ENCODE measurements at places on chromosomes 13 and 19. TPM values are rescaled to one million over a fixed set of nuclear protein-coding genes. Genes with fewer than 3 reads are reported as not detected.
A peak's percentile ranks its signal among the peaks of the same experiment; 100 is the strongest.

DNA sequence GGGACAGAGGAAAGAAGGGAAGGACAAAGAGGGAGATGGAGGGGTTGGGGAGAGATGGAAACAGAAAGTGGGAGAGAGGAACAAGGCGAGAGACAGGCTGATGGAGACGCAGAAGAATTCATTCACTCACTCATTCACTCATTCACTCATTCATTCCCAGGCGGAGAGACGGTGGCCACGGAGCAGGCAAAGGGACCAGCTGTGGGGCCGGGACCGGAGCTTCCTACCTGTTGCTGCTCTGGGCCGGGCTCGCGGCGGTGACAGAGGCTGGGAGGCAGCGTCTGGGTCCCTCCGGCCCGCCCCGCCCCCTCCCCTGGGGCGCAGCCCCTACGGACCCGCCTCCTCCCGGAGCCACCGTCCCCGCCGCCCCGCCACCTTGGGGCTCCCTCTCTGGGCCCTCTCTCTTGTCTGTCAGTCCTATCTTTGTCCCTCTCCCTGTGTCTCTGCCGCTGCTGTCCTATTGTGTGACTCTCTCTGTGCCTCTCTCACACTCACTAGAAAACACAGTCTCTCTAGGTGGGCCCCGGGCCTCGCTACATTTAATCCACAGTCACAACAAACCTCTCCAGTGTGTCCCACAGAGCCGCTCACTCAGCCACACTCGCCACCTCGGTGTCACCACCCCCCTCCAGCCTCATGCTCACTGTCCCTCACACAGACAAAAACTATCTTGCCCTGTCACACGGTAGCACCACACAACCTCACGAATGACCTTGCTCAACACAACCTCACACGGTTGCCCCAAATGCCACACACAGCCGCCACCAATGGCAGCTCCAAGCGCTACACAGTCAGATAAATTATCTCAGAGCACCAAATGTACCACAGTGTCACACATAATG lies at the start of gene GNG8:
Gene GNG8, minus strand, starts transcription at position 283 of the 842 bp plus-strand sequence. CDS start 1,520 bp downstream, outside the sequence.
- DNase-seq = peak; percentile 67

DNA sequence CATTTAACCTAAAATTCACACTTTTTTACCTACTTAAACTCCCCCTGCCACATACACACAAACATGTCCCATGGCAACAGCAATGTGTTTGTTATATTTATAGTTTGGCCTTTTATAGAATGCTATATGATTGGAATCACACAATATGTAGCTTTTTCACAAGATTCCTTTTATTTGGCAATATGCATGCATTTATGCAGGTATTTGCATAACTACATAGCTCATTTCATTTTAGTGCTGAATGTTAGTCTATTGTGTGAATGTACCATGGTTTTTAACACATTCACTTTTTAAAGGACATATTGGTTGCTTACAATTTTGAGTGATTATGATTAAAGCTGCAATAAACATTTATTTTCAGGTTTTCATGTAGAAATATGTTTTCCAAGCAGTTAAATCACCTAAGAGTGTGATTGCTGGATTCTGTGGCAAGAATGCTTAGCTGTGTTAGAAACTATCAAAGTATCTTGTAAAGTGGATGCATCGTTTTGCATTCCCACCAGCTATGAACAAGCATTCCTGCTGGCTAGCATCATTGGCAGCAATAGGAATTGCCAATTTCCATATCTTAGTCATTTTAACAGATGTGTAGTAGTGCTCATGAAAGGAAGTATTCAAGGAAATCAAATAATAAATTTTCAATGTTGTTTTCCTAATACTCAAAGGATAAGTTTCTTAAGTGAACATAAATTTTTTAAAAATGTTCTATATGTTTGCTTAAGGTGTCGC lies 557.0 kb downstream of the SLITRK1 start:
- no peak for DNase-seq

Gene KLHL1
- total RNA-seq = not detected

- peak; percentile 66 for DNase-seq
Observed at GRCh38 chr19:38684078-38684861, 36.8 kb downstream of the ACTN4 start.

Gene SIGLEC5
- not detected for total RNA-seq

GRCh38 chr13:31073859-31074718 lies 87.6 kb downstream of the HSPH1 start:
- peak; percentile 58 for DNase-seq

GRCh38 chr19:56681702-56682101 lies 10.1 kb upstream of the ZNF835 start:
- DNase-seq = no peak

- no peak for DNase-seq
Observed at GRCh38 chr13:97856304-97856675, 97.2 kb upstream of the IPO5 start.

DNA sequence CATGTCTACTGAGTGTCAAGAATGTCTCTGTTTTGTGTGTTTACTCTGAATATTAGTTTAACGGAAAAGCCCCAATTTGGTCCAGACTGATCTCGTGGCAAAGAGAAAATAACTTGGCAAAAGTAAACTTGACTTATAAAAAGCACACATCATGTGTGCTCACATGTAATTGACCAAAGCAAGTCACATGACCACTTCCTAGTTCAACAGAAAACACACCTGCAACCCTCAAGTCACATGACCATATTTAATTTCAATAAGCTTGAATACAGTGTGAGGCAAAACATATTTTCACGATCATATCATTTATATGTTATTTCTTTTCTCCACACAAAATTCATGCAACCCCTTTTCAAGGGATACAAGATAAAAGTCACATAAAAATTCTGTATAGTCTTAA lies 662.4 kb downstream of the SLITRK1 start:
- no peak for DNase-seq

- DNase-seq = no peak
Observed at GRCh38 chr13:90430127-90430526, 917.4 kb upstream of the MIR17HG start.

DNA sequence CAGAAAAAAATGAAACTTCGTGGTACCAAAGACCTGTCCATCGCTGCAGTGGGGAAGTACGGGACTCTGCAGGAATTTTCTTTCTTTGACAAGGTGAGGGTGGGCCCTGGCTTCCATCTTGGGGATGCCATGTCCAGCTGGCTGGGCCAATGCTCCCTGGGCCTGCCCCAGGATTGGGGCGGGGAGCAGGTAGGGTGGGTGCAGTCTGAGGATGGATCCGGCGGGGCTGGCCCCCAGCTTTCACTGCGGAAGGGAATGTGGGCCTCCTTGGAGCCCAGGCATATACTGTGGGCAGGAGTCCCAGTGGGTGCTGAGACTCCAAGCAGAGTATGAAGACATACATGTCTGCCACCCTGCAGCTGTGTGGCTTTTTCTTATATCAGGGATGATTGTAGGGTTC lies 23.9 kb downstream of the SIN3B start:
- DNase-seq = no peak

GRCh38 chr19:31527443-31527842 lies 178.2 kb upstream of the TSHZ3 start:
- DNase-seq = no peak

DNA sequence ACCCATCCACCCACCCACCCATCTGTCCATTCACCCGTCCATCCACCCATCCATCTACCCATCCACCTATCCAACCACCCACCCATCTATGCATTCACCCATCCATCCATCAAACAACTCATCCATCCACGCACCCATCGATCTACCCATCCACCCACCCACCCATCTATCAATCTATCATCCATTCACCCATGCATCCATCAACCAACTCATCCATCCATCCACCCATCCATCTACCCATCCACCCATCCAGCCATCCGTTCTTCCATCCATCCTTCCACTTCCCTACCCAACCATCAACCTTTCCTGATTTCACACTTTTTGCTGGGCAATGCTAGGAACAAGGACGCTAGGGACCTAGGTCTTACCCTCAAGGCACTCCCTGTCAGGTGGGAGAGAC lies 2.1 kb downstream of the TMEM238 start:
- DNase-seq = no peak

- no peak for DNase-seq
Observed at GRCh38 chr13:48162217-48162616, 67.3 kb upstream of the MED4 start.

DNA sequence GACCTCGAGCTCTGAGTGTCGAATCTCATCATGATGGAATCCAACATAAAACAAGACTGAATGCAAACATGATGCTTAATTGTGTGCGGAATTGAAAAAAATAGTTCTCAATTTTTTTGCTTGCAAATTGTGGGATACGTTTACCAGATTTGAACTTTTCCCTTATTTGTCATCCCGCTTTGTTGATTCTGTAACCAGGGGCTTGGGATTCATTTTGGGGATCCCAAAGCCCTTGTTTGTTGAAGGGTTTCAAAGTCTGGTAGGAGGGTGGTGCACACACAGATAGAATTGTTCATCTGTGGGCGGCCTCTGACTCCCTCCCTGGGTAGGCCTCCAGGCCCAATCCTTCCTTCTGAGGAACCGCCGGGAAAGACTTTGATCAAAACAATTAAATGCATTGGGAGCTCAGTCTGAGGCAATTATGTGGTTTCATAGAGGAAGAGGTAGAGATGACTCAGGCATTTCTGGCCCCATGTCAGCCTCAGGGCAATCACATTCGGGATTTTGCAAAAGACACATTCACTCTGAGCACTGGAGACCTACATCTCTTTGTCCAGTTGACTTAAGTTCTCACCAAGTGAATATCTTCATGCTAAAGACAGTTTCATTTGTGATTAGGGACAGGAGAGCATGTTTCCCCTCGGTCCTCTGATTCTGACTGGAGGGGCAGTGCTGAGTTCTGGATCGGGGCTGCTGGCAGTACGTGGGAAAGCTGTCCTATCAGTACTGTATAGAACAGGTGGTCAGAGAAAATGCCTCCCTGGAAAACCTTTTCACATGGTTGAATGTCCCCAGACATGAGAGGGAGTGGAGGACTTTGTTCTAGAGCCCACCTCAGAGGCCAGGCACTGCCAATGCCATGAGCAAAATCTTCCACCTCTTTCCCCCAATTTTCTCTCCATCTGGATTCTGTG lies 27.8 kb upstream of the IGFL4 start:
- DNase-seq = no peak

- no peak for DNase-seq
Observed at GRCh38 chr19:53871454-53871853, 3.8 kb downstream of the MYADM start.

- no peak for DNase-seq
Observed at GRCh38 chr13:110397436-110398115, 90.5 kb downstream of the COL4A2 start.

- DNase-seq = no peak
Observed at GRCh38 chr19:1699386-1699785, 47.0 kb upstream of the TCF3 start.

DNA sequence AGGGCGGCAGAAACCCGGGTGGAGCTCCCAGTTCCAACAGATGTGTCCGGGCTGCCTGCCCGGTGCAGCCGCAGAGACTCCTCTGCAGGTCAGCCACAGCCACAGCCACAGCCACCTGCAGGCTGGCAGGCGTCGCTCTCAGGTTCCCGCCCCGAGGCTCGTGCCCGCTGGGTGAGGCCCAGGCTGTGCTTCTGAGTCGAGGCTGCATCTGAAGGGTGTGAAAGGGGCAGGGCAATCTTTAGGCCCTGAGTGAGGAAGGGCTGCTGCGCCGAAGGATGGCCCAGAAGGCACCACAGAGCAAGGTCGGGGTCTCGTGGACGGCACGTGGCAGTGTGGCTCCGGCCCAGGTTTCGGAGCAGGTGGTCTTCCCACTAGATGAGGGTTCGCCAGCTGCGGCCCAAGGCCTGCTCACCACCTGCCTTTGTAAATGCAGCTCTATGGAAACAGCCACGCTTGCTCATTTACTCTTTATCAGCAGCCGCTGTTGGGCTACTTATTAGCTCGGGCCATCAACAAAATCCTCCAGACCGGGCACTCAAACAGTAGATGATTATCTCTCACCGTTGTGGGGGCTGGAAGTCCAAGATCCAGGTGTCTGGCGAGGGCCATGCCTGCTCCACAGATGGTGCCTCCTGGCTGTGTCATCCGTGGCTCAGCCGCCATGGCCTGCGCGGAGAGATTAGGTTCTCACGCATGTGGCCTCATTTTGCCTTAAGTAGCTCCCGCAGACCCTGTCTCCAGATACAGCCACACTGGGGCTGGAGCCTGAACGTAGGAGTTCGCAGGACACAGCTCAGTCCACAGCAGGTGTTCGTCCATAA lies 40.3 kb upstream of the TFDP1 start:
- no peak for DNase-seq

DNA sequence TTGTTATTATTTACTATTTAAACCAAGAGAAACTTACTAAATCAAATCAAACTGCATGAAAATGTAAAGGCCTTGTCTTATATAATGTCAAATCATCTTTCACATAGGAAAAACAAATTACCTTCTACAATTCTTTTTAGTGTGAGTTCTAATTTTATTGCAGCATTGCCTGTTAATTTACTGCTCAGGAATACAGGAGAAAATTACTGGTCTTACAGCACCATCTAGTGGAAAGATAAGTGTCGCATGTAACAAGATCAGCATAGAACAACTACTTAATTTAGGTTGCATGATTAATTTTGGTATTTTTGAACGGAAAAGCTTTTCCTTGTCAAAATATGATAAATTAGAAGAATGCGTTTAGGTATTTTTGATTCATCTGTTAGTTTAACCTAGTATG lies 502.7 kb downstream of the UQCRFS1 start:
- DNase-seq = no peak

DNA sequence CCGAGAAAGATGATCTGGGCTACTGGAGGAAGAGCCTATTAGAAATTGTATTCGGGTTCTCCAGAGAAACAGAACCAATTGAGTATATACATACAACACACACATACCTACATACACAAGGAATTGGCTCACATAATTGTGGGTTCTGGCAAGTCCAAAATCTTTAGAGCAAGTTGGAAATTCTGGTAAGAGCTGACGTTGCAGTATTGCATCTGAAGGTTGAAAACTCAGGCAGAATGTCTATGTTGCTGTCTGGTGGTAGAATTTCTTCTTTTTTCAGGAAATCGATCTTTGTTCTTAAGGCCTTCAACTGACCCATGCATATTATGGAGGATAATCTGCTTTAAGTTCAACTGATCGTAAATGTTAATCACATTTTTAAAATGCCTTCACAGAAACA lies 15.5 kb upstream of the OLFM4 start:
- no peak for DNase-seq

DNA sequence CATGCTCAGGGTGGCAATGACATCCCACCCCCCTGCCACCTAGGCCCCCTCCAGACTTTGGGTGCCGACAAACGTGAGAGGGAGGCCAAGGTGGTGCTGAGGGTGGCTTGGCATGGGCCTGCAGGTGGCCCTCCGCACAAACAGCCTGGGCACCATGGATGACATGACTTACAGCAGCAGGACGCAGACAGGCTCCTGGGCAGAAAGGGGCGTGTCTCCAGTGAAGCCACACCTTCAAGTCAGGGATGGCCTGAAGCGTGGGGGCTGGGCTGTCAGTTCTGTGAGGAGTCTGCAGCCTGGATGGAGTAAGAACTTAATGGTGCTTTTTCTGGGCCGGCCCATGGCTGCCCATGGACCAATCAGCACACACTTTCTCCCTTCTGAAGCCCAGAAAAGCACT lies 25.3 kb downstream of the POMP start:
- no peak for DNase-seq

Gene SLC15A1
- not detected for total RNA-seq

All from activated CD8-positive, alpha-beta T cell treated with anti-CD3 and anti-CD28 coated beads for 36 hours (primary cell).